ENCODE measurements at places on chromosomes 4 and X.

DNA sequence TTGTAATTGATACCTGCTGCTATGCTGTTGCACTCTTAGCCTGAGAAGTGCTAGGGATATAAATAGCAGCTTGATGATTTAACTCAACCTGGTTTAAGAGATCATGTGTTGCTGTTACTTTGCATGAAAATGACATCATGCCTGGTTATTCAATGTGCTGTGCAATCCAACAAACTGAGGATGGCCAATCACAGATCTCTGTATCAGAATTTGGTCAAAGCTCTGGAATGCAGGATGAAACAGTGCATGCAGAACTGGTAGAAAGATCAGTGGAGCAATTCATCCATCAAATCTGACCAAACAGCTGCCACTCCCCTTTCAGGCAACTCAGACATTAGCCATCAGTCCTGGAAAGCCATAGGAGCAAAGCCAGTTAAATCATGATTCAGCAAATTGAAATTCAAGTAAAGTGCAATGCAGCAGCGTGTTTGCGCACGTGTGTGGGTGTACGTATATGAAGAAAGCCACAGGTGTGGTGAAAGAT lies 160.3 kb upstream of the RASGEF1B start:
- DNase-seq, result no peak

DNA sequence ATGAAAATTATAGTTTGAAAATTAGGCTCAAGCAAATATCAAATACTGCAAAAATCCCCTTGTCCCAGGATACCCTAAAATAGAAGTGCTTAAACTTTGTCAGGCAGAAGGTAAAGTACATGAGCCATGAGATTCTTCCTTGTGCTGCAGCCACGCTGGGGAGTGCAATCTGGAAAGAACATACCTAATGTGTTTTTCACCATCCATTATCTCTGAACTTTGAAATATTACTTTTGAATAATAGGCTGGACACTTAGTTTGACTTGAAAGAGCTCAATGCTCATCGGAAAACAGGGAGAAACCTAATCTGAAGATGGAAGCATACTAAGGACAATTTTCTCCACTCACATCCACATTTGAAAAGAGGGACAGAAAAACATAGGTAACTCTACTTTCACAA lies 18.9 kb downstream of the THAP9 start:
- DNase-seq, result no peak

- DNase-seq, result no peak
Measured at GRCh38 chr4:189440716-189441115, 500.0 kb upstream of the FRG1 start.

DNA sequence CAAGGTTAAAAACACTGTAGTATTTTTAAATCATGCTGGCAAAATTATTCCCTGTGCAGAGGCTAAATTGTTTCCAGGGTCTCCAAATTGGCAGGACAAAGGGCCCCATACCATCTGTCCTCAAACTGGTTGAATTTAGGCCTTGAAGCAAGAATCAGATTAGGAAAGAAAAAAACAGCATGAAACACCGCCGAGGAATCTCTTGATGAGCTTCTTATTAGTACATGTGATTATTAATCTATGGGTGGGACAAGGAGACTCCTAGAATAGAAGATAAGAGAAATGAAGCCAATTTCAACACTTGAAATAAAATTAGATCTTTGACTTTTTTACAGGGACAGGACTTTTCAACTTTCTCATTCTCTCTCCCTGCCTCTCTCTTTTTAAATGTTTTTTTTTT lies 7.1 kb upstream of the CLNK start:
- no peak for DNase-seq

- no peak for DNase-seq
Measured at GRCh38 chrX:100687546-100687945, 43.5 kb downstream of the SRPX2 start.

GRCh38 chr4:125975861-125976397 lies 661.2 kb downstream of the FAT4 start:
- no peak for DNase-seq

- DNase-seq, result no peak
Measured at GRCh38 chr4:150961566-150961965, 53.5 kb downstream of the LRBA start.

DNA sequence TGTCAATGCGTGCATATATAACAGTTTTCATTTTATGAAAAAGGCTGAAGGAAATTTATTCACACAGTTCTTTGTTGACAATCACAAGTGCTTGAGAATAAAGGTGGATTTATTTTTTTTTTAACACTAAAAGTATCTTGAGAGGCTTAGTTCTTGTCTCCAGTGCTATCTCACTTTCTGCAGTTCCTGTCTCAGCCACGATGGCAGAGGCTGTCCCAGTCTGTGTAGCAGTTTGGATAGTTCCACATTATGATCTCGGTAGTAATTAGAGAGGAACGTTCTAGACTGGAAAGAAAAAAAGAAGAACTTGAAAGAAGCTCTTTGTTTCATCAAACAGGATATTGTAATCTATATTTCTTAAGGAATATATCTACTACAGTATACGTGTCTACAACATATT lies 229.0 kb downstream of the UGT8 start:
- no peak for DNase-seq

GRCh38 chr4:19729886-19730651 lies 521.6 kb upstream of the SLIT2 start:
- DNase-seq, result no peak

- no peak for DNase-seq
Measured at GRCh38 chrX:100120956-100121355, 289.1 kb downstream of the PCDH19 start.
